Stimulated activated CD4-positive, alpha-beta T cell treated with anti-CD3 and anti-CD28 coated beads, Interleukin-2, amount 100 ng/mL, for 24 hours (primary cell): ENCODE measurements at places on chromosomes 12 and 14.

DNA sequence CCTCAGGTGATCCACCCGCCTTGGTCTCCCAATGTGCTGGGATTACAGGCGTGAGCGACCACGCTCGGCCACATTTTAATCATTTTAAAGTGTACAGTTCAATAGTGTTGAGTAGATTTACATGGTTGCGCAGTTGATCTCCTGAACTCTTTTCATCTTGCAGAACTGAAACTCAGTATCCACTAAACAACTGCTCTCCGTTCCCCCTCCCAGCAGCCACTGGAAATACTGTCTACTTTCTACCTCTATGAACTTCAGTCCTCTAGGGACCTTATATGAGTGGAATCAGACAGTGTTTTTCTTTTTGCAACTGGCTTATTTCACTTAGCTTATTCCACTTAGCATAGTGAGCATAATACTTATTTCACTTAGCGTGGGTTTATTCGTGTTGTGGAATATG lies 53.7 kb downstream of the KCTD10 start:
- no peak for DNase-seq

- DNase-seq, result no peak
These were observed 368.6 kb upstream of the USP15 start for GRCh38 chr12:61891632-61892031.

DNA sequence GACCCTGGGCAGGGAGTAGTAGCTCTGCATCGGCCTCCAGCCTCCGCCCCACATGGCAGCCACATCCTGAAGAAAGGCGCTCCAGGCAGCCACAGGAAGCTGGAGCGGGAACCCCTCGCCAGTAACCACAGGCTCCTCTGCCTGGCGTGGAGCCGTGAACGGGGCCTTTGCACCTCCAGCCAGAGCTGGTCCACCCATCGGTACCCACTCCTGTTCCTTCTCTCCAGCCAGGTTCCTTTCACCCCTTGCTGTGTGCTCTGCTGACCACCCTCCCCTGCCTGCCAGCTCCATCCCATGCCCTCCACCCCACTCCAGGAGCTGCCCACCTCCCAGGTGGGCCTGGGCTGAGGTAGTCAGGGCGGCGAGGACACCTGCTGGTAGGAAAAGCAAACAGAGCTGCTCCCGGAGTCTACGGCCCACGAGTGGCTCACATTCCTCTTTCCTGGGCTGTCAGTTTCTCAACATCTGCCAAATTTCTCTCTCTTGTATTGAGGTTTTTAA lies 2.7 kb downstream of the TGFB3 start:
- DNase-seq, result peak; percentile 24

GRCh38 chr14:64602826-64603225 lies 53.1 kb downstream of the PPP1R36 start:
- DNase-seq, result no peak

DNA sequence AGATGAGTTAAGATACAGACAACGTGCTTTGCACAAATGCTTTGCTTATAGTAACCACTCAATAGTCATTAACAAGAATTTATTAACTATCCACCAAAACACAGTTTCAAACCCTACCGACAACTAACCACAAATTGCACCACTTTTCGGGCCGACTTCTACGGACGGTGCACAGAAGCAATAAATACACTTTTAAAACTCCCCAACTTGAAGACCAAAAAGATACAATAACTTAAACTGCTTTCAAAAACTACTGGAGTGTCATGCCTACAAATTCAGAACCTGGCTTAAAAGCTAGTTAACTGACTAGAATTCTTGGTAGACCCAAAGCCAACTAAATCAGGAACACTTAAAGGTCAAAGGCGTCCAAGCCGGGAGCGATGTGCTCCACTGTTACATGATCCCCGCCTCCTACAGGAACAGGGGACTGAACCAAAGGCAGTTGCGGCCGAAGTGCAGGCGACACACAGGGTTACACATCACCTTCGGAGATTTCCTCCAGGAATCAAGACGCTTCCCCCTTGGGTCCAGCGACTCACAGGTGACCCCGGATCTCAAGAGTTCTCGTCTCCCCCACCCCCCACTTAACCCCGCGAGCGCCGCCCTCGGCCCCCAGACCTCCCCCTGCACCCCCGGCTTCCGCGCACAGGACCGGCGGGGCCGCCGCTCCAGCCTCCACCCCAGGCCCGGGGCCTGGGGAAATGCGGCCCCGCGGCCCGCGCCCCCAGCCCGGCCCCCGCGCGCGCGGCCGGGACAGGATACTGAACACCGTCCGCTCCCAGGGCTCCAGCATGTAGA lies 507 bp downstream of the SPTSSA start:
- peak; percentile 36 for DNase-seq

GRCh38 chr12:5447320-5447719 lies 15.4 kb downstream of the NTF3 start:
- no peak for DNase-seq
